ENCODE measurements at places on chromosomes 5 and 9.

DNA sequence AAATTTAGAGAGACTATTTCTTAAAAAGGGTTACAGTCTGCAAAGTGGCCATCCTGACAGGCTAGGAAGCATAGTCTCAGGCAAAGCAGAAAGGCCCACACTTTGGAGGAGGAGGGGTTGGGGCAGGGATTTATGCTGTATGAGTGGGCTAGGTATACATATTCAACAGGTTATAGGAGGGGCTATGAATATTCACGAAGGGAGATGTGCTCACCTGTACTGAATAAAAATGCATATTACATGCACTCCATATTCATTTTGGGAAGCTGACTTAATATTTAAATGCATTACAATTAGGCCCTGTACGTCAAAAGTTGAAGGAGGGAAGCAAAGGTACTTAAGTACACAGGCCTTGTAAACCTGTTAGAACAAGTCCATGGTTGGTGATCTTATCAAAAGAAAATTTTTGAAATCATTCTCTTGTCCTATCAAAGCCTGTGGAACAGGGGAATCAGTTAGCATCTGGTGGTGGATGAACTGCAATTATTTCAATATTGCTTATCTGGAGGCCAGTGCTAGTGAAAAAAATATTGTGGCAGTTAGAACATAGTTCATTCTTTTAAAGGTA, 1.6 kb downstream of the CENPP start:
- no peak for DNase-seq

- no peak for DNase-seq
Measured at GRCh38 chr5:157997991-157998504, 139.1 kb upstream of the CLINT1 start.

GRCh38 chr5:172782169-172783039, 11.4 kb upstream of the DUSP1 start:
- no peak for DNase-seq

DNA sequence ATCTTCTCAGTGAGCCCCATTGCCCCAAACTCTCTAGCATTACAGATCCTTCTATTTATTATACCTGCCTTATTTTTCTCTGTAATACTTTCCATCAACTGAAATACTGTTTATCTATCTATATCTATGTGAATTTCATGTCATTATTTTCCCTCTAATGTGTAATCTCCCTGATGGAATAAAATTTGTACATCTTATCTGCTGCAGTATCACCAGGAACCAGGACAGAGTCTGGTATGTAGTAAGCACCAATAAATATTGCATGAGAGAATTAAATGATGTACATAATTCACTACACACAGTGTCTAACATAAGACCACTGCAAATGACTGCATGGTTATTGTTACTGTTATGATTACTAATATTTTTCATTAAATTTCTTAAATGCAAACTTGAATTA, 759.1 kb downstream of the PRELID2 start:
- DNase-seq, result no peak

DNA sequence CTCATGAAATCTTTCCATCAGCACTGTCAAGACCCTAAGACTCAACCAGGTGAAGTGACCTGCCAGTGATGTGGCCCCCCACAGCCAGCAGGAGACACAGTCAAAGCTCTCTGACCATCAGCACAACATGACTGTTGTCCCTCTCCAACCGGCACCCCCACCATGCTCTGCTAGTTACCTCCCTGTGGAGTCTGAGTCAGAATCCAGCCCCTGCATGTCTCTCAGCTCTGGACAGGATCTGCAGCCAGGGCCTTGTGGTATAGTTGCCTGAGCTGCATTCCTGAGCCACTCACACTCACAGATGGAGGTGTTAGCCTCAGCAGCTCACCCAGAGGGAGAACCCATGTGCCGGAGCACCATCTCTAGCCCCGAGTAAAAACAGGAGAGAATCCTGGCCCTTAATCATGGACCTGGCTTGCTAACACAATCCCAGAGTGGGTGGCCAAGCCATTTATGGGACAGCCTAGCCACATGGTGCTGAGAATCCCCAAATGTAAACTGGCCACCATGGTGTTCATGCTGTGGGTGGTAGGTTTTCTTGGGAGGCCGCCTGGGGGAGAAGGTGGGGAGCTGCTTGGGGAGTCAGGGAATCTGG, 237.8 kb downstream of the PAPPA start:
- DNase-seq, result no peak

GRCh38 chr5:80070338-80071056, 35.3 kb downstream of the THBS4 start:
- no peak for DNase-seq

DNA sequence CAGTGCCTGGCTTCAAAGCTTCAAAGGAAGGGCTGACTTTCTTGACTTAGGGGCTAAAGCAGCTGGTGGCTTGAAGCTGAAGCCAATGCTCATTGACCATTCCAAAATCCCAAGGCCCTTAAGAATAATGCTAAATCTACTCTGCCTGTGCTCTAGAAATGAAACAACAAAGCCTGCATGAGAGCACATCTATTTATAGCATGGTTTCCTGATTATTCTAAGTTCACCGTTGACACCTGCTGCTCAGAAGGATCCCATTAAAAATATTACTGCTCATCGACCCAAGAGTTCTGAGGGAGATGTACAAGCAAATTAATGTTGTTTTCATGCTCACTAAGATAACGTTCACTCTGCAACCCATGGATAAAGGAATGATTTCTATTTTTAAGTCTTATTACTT, 6.7 kb downstream of the TMEM174 start:
- no peak for DNase-seq

- no peak for DNase-seq
Measured at GRCh38 chr5:174832811-174833210, 108.4 kb downstream of the MSX2 start.

GRCh38 chr5:61098251-61098995, 63.8 kb downstream of the SMIM15 start:
- no peak for DNase-seq

GRCh38 chr5:142063878-142064331, 44.7 kb upstream of the NDFIP1 start:
- DNase-seq, result no peak

- DNase-seq, result no peak
Measured at GRCh38 chr5:40073927-40074326, 605.8 kb upstream of the PTGER4 start.

- DNase-seq, result no peak
Measured at GRCh38 chr9:84271531-84271900, 69.0 kb downstream of the SLC28A3 start.

GRCh38 chr5:51414516-51414915, 31.3 kb downstream of the ISL1 start:
- no peak for DNase-seq

DNA sequence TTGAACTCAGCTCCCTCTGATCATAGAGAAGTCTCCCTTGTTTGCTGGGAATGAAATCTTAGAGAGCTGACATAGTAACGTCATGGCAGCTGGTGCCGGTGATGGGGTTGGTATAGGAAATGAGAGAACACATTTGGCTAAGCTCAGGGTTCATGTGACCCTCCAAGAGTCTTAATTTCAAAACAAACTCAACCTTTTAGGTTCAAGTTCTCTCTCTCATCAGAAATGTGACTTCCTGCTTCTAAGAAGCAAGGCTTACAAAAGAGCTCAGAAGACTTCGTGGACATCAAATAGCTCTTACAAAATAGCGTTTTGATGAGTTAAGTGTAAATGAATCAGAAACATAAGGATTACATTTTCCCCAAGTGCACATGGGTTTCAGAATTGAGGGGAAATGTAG, 97.3 kb downstream of the PAPPA start:
- DNase-seq, result no peak

DNA sequence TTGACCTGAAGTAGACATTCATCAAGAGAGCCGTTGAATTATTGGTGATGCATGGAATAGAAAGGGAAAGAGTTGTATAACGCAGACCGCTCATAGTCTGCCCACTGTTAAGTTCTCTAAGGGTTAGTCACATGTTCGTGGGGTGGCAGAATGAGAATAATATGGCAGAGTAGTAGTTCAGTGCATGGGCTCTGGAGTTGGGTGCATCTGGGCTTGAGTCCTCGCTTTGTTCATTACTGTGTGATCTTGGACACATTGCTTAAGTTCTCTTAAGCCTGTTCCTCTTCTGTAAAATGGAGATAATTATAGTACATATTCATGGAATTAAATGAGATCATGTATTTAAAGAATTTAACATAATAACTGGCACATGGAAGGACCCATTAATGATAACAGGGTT, 23.6 kb downstream of the TNPO1 start:
- no peak for DNase-seq

GRCh38 chr5:170362102-170362501, 27.1 kb downstream of the KCNMB1 start:
- no peak for DNase-seq

DNA sequence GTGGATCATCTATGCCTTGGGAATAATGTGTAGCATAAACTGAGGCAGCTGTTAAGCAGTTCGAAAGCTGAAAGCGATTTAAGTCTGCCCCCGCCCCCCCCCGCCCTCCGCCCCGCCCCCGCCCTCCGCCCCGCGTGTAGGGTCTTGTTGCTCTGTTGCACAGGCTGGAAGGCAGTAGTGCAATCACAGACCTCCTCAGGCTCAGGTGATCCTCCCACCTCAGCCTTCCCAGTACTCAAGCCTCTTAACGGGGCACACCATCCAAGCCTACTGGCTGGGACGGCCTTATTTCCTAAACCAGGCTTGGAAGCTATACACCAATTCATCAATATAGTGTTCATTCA, 945 bp downstream of the ANKDD1B start:
- DNase-seq, result no peak

- DNase-seq, result no peak
Measured at GRCh38 chr5:83608122-83608521, 112.5 kb downstream of the HAPLN1 start.

GRCh38 chr9:13832446-13832845, 481.5 kb downstream of the NFIB start:
- DNase-seq, result no peak

GRCh38 chr5:141821430-141821925, 56.7 kb downstream of the PCDH1 start:
- peak; percentile 28 for DNase-seq

GRCh38 chr5:99664972-99665371, 736.2 kb upstream of the CHD1 start:
- DNase-seq, result no peak

- DNase-seq, result no peak
Measured at GRCh38 chr5:119395080-119395836, 39.4 kb downstream of the TNFAIP8 start.

DNA sequence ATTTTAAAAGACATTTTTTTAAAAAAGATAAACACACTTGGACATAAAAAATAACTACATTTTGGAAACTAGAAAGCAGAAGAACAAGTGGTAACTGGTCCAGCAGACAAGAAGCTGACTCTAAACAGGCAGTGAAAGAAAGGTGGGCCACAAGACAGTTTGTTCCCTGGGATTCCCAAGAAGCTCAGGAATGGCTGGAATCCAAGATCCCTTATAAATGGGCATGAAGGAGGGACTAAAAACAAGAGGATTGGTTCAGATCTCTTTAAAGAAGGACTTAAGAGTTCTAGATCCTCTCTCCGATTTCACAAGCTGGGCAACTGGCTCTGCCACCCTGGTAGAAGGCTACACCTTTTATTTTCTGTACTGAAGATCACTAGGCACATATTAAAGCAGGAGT, 102.8 kb downstream of the ARL15 start:
- DNase-seq, result no peak

DNA sequence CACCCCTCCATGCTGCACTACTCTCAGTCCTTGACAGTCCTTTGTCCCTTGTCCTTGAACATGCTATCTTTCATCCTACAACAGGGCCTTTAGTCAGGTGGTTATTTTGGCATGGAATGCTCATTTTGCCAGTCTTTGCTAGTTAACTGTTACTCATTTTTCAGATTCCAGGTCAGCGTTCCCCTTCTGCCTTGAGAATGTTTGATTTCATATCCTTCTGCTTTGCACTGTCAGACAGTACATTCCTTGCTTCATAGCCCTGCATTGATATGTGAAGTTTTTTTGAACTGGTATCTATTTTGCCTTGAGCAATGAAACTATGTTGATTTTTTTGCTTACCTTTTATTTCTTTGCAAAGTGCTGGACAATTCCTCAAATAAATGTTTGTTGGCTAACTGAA, 638.2 kb upstream of the SEMA6A start:
- DNase-seq, result no peak

DNA sequence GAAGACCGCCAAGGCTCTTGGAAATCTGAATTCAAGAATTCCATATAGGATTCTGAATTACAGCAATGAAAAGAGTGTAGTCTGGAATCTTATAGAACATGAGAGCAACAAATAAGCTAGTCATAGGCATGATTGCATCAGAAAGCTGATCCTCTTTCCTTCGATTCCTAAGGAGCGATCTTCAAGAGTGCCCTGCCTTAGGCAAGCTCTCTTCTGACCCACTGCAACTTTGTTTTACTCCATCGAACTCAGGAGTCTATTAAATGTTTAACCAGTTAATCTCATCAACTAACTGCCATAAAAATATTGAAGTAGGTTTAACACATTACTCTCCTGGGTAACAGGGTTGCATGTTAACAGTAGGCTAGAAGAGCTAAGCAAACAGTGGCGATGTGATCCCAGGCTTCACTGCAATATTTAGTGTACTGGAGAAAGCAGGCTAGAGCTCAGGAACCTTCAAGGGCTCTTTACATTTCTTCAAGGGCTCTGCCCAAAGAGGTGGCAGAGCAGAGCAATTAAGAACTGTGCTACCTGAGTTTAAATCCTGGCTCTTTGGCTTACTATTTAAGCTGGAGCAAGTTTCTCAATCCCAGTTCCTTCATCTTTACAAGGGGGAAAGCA, 146.3 kb downstream of the RORB start:
- DNase-seq, result no peak

- DNase-seq, result no peak
Measured at GRCh38 chr5:179765400-179765799, 28.4 kb upstream of the LTC4S start.

- DNase-seq, result no peak
Measured at GRCh38 chr9:136678624-136679023, 8.6 kb downstream of the AGPAT2 start.

Measured in NCI-H1930 (cell line).